ENCODE measurements at places on chromosomes 13 and 19. TPM values are rescaled to one million over a fixed set of nuclear protein-coding genes. Genes with fewer than 3 reads are reported as not detected.

The GIPC3 gene
- 3.2 TPM for total RNA-seq

The SIGLEC12 gene
- total RNA-seq = not detected

DNA sequence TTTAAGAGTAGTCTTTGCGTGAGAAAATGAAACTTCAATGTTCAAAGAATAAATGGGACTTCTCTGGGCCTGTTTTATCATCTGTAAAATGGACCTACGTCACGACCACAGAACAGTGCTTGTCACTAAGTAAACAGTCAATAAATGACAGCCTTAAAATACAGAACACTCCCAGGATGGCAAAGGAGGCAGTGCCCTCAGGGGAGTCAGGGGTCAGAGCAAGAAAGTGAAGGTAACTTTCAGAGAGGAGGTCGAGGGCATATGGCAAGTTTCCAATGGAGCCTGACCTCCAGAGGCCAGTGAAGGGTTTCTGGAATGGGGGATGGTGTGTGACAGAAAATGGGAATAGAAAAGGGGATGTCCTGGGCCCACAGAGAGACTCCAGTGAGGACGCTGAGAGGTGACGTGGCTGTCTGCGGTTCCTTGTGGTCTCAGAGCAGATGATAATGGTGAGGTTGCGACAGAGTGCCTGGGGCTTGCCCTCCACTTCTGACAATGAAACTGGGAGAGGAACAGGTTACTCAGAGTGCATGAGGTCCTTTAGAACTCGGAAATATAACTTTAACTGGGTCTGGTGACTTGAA is 91.8 kb downstream of the UBL3 start:
- no peak for DNase-seq

- DNase-seq = no peak
These were observed 23.3 kb upstream of the ZNF233 start for GRCh38 chr19:44236384-44236783.

- no peak for DNase-seq
These were observed 62.2 kb downstream of the KCTD12 start for GRCh38 chr13:76823969-76824368.

GRCh38 chr19:31902821-31903220 is 442.6 kb upstream of the ZNF507 start:
- DNase-seq = no peak

- no peak for DNase-seq
These were observed 3.5 kb upstream of the CIRBP start for GRCh38 chr19:1265615-1266128.

DNA sequence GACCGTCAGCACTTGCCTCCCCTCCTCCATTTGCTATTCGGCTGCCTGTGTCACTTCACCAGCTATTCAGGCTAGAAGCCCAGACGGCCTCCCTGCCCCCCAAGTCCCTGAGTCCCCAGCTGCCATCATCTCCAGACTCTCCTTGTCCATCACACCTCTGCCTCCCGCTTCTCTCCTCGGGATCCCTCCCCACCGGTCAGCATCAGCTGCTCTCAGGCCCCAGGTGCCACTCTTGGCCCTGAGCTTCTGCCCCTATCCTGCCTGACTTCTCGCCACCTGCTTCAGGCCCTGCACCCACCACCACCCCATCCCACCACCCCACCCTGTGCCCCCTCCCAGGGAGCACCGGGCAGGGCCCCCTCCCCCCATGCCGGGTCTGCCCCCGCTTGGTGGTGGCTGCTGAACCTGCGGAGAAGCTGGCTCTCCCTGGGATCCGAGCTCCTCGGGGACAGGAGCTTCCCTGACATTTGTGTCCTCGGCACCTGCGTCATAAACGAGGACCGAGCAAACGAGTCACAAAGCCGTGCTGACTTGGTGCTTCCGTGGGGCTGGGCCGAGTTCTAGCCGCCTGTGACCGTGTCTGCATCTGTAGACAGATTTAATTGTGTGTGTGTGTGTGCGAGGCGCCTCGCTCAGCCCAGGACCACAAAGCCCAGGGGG is 70.3 kb upstream of the MCF2L start:
- no peak for DNase-seq

DNA sequence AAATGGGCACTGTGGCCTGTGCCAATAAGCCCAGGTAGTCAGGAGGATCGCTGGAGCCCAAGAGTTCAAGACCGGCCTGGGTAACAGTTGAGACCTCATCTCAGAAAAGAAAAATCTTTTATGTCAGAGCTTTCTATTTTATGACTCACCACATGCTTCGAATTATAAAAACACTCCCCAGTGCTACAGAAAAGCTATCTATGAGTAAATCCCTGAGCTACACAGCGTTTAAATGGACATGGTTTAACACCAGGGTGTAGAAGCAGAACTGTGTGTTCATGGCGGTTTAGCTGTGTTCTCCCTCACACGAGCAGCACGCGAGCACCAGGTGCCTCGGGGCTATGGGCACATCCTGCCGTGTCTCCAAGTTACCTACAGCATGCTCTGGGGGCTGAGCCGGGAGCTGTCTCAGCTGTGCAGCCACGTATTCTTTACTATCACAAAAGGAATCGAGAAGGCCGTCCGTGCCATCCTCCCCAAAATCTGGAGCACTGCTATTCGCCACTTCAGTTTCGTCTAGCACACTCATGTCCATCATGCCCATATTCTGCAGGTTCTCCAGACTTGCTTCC is 6.7 kb downstream of the SAFB2 start:
- DNase-seq = no peak
